ENCODE measurements at places on chromosomes 1 and 21.

- DNase-seq: no peak
These were observed 24.8 kb downstream of the SLC19A1 start for GRCh38 chr21:45517249-45518065.

- no peak for DNase-seq
These were observed 4.3 kb downstream of the GAS5 start for GRCh38 chr1:173863224-173864161.

- DNase-seq: no peak
These were observed 4.1 kb downstream of the CSF1 start for GRCh38 chr1:109914587-109915240.

DNA sequence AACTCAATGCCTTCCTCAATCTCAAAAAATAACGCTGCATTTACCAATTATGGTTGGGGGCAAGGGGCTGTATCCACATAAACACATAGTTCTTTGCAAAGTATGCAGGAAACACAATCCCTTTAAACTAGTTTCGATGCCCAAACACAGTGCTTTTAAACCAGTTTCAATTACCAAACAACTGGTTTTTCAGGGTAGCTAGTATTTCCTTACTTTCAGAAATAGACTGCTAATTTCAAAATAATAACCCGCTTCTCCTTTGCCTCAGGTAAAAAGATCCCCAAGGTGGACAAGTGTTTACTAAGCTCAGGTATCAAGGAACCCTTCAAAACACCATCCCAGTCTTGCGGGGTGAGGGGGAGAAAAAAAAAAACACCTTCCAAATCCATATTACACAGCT, 2.8 kb downstream of the SIPA1L2 start:
- DNase-seq: no peak

GRCh38 chr1:115939455-115939854, 36.9 kb upstream of the SLC22A15 start:
- no peak for DNase-seq

DNA sequence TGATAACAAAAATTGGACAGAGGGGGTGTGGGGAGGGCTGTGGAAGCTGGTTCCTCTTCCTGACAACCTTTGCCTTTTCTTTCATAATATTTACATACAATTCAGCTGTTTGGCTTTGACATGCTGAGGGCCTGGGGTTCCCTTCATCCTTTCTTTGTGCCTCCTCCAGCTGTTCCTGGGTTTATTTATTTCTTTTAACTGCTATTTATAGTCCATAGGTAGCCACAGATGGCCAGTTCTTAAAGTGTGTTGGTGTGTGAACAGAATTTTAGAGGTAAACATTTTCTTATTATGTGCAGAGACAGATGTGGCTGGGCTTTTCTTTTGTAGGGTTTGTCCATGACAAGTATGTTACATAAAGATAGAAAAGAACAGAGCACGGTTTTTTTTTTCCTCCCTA, 34.1 kb upstream of the CNIH3 start:
- DNase-seq: no peak

DNA sequence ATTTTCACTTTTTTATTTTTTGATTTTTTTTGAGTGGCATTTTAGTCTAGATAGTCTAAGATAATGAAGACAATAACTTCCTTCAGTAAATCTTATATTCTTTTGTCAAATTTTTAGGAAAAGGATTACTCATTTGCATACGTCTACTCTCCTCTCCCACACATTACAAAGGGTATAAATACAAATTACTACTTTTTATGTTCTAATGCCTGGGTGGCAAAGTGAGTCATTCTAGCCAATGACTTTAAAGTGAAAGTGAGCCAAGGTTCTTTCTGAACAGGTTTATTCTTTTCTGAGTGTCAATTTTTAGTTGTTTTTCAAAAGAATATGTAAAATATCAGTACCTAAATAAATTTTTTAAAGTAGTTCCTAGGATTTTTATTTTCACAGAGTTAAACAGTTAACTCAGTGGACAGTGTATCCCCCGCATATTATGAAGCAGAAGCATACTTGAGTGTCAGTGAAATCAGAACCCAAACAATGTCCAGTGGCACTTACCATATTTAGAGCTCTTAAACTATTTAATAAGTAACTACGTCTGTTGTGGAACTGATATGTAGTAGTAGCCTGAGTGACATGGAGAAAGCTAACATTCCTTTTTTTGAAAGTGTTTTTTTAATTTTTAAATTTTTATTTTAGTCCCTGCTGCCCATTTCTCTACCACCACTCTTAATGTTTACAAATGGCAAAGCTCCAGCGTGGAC, 141.7 kb downstream of the PHTF1 start:
- DNase-seq: no peak

- DNase-seq: peak; percentile 40
These were observed 61.6 kb upstream of the ADARB1 start for GRCh38 chr21:45012662-45013259.

GRCh38 chr1:160488347-160489058, 34.6 kb downstream of the SLAMF6 start:
- no peak for DNase-seq

- DNase-seq: no peak
These were observed 126.4 kb downstream of the NEK7 start for GRCh38 chr1:198283222-198283621.

DNA sequence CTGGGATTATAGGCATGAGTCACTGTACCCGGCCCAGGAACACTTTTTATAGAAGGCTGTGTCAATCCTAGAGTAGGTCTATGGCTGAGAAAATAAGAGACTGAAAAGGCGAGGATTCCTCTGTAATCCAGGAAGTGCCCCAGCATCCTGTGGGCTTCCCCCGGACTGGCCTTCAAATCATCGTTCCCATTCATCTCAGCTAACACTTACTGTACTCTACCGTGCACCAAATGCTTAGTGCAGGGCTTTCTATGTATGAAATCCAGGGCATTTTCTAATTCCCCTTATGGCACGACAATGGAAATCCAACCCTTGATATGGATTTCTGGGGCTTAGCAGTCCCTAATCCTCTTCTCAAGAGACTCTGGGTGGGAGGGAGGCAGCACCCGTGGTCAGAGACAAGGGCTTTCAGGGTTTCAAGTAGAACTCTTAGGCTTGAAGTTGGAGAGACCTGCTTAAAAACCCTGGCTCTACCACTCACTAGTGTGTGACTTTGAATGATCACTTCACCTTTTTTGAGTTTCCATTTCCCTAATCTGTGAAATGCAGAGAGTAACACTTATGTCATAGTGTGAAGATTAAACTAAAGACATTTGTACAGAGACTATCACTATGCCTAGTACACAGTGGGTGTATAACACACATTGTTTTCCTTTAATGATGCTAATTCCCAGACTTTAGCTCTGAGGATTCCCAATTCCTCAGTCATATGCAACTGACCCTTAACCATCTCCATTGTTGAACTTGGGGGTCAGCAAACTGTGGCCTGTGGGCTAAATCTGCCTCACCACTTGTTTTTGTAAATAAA, 20.3 kb downstream of the MECR start:
- DNase-seq: no peak

DNA sequence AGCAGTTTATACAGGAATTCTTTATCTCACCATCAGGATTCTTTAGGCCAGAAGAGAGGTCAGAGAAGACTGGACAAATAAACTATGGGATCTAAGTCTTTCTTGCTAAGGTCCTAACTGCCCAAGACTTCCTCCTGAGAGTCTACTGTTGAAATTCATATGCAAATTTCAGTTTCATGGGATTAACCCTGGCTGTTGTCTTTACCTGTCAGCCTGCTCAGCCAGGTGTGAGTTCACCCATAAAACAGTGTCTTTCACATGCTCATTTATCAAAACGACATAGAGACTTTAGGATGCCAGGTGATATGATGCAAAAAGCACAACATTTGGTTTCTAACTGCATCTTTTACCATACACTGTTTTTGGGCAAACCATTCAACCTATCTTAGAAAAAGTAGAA, 211.0 kb downstream of the PDE4B start:
- no peak for DNase-seq

- DNase-seq: no peak
These were observed 320 bp downstream of the C1orf174 start for GRCh38 chr1:3899754-3900149.

- DNase-seq: no peak
These were observed 36.0 kb downstream of the SIPA1L2 start for GRCh38 chr1:232593717-232594502.

DNA sequence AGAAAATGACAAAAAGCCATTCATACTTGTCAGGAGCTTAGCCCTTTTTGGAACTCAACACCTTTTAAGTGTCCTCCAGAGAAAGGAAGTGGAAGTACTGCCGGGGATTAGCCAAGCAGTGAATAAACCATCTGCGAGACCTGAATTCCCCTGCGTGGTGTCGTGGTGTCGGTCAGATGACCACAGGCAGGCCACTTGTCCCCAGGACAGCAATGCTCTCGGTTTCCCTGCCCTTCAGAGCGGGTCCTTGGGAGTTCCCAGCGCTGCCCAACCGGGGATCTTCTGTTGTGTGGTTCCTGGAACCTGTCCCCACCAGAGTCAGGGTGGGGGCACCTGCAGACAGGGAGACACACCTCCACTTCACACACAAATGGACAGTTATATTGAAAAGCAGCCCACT, 9.2 kb downstream of the GPR157 start:
- no peak for DNase-seq

GRCh38 chr1:103109311-103109920, 1.1 kb upstream of the COL11A1 start:
- DNase-seq: no peak

DNA sequence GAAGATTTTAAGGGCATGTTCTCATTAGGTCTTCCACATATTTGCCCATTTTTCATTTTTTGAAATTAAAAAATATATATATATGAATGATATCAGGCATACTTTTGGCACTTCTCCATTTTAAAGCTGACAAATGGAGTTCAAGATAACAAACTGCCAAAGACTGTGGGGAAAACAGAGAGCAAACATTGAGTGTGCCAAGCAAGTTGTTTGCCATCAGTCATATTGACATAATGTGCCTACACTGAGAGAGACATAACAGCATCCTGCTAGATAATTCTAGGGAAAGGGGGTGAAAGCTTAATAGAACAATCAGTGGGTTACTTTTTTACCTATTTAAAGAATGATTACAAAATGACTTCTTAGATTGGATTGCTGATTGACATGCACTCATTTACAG, 529.4 kb upstream of the CXADR start:
- DNase-seq: no peak

DNA sequence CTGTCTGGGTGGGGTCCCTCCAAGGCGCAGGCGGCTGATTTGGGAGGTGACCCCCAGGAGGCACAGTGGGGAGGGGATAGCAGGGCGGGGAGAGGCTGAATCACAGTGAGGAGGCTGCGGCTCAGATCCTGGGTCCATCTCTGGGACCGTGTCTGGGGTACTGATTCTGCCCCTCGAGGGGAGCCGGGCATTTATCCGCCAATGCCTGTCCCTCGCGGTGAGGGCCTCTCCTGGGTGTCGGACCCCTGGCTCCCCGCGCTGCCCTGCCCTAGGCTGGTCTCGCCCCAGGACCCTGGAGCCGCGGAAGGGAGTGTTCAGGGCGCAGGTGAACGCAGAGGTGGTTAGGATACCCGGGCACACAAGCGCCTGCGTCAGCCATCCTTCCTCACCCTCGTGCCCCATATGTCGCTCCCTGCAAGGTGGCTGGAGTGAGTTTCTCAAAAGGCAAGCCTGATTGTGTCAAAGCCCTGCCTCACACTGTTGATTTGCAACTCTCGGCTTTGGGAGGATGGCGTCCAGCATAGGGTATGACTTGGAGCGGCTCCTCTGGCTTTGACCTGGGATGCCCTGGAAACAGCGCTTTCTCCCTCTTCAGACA, 530.9 kb downstream of the PTPRU start:
- DNase-seq: no peak

GRCh38 chr1:225559326-225559725, 93.6 kb downstream of the ENAH start:
- no peak for DNase-seq

DNA sequence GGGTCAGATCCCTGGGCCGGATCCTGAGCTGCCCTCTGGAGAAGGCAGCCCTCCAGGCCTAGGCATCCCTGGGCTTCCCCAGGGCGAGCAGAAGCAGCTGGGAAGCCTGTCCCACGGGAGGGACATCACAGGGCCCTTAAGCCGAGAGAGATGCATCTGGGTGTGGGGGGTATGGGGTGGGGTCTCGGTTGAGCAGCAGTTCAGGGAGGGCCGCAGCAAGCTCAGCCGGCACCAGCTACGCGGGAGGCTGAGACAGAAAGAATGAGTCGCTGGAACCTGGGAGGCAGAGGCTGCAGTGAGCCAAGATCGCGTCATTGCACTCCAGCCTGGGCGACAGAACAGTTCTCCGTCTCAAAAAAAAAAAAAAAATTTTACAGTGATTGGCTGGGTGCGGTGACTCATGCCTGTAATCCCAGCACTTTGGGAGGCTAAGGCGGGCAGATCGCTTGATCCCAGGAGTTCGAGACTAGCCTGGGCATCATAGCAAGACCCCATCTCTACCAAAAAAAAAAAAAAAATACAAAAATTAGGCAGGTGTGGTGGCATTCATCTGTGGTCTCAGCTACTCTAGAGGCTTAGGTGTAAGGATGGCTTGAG, 37.7 kb downstream of the RRP1 start:
- DNase-seq: no peak

GRCh38 chr1:243505986-243506689, 250.3 kb downstream of the SDCCAG8 start:
- DNase-seq: no peak

DNA sequence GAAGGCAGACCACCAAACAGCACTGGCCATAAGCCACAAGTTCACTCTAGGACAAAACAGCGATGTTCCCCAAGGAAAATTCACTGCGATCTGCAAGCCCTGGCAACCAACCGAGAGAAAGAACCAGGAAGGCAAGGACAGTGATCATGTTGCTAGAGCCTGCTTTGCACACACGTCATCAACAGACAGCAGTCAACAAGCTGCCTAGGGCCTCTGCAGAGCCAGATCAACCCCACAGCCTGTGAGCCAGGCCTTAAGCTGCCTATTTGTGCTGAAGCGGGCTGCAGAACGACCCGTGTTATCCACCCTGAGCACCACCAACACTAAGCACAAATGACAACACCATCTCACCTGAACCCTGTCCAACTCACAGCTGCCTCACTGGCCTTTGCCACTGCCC, 6.2 kb upstream of the YRDC start:
- DNase-seq: no peak

GRCh38 chr1:73009938-73010337, 727.6 kb upstream of the NEGR1 start:
- no peak for DNase-seq

GRCh38 chr21:33418691-33419090, 15.5 kb downstream of the IFNGR2 start:
- DNase-seq: no peak

All from Calu3 (cell line).